ENCODE measurements at places on chromosomes 12 and 14.

DNA sequence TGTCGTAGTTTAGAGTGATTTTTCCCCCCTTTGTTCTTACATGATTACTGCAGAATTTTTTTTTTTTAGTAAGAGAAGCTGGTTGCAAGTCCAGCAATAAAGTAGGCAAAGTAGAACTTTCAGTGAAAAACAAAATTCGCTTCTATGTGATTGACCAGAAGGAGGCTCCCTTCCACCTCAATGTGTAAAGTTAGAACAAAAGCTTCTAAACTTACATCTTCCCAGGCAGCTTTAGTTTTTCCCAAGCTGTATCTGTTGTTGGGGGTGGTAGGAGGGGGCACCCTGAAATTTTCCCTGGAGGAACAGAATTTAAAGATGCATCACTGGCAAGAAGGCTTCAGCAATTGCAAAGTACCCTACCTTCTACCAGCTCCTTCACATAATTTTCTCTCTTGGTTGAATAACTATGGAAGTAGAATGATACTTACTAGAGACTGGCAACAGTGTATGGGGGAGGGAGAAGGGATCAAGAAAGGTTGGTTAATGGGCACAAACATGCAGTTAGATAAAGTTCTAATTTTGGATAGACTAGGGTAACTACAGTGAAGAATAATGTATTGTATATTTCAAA, 87.3 kb upstream of the E2F7 start:
- no peak for DNase-seq

GRCh38 chr12:103197725-103198388, 240.4 kb downstream of the ASCL1 start:
- DNase-seq: no peak

DNA sequence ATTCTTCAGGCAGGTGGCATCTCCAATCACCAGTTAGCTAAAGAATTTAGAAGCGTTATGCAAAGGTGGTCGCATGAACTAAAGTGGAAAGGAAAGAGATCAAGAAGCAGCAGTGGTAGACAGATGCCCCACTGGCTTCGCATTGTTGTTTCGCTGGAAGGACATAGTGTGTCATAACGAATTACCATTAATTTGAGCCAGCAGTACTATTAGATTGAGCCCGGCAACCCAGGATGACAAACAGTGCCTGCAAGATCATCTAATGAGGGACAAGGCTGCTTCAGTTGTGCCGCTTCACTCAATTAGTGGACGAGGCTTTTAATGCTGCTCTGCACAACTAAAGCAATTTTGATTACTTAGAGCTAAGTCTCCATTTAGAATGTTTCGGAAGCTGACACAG, 274.5 kb upstream of the SOX5 start:
- DNase-seq: no peak

- DNase-seq: no peak
These were observed 67.0 kb downstream of the C2CD5 start for GRCh38 chr12:22477166-22477893.

DNA sequence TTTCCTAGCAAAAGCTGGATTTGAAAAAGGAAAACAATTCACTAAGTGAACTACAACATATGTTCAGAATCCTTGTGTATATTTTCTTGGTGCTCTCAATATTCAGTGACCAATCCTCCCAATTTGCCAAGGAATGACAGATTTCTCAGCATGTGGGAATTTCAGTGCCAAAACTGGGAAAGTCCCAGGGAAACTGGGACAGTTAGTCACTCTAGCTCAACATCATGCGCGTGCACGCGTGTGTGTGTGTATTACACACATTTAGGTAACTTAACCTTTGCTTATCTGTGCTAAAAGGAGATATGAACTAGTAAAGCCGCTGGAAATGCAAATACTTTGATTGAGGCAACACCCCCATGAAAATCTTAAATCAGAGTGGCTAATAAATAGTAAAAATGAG, 26.1 kb upstream of the SLC6A13 start:
- DNase-seq: no peak

- no peak for DNase-seq
These were observed 87.3 kb downstream of the PHLDA1 start for GRCh38 chr12:75944097-75944904.

DNA sequence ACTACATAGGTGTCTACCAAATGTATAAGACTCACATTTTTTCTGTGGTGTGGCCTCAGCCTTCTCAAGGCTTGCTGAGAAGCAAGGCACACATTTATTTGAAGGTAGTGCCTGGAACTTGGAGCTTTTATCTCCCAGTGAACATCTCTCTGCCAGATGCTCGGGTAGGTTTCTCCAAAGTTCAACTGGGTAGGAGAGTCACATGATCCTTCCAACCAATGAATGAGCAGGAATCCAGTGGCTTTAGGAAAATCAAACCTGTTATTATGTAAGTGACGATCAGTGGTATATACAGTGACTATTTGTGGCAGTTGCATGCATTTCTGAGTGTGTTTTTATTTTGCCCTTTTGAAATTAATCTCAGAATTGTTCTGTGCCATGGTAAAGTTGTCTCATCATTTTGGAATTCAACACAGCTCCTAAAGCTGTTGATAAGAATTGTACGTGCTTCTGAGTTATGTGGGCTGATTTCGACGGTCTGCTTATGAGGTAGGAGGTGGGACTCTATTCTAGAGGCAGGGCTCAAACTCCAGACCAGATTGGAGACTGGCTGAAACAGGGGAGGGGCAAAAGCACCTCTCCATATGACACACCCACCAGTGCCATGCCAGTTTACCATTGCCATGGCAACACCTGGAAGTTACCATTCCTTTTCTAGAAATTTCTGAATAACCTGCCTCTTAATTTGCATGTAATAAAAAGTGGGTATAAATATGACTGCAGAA, 57.6 kb downstream of the EID3 start:
- DNase-seq: no peak

Measured in tibial artery (tissue), 4 donors.